GM23248 (cell line): ENCODE measurements at places on chromosomes 6 and 20. TPM values are rescaled to one million over a fixed set of nuclear protein-coding genes. Genes with fewer than 3 reads are reported as not detected.
A peak's percentile ranks its signal among the peaks of the same experiment; 100 is the strongest.

The GGTLC1 gene
- not detected in 2 replicates for polyA plus RNA-seq

The BPIFB4 gene
- not detected in 2 replicates for polyA plus RNA-seq

The MYLIP gene
- 1.7 and 2.0 TPM in 2 replicates for polyA plus RNA-seq

The THBD gene
- 5.9 and 7.4 TPM in 2 replicates for polyA plus RNA-seq

The ABHD16B gene
- not detected in 2 replicates for polyA plus RNA-seq

GRCh38 chr6:46024124-46024769, 8.6 kb upstream of the CLIC5 start:
- no peak for DNase-seq

- DNase-seq, result no peak
Measured at GRCh38 chr20:57548177-57549058, 12.5 kb upstream of the PCK1 start.

- DNase-seq, result peak; percentile 52
Measured at GRCh38 chr6:74603322-74604076, 602.4 kb downstream of the COL12A1 start.

DNA sequence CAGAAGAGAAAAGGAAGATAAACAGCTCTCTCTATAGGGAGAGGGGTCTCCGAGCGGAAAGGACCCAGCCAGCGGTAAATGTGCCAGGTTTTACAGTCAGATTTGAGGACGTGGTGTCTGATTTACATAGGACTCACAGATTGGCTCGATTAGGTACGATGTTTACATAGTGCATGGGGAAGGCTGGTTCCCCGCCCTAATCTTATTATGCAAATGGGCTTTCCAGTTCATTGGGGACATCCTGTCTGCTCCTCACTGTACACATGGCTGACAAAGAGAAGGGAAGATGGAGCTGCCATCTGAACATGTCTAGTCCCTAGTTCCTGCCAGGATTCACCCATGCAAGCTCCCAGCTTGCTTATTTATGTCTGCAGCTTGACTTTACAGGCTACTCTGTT, 119.9 kb downstream of the RNF144B start:
- no peak for DNase-seq

DNA sequence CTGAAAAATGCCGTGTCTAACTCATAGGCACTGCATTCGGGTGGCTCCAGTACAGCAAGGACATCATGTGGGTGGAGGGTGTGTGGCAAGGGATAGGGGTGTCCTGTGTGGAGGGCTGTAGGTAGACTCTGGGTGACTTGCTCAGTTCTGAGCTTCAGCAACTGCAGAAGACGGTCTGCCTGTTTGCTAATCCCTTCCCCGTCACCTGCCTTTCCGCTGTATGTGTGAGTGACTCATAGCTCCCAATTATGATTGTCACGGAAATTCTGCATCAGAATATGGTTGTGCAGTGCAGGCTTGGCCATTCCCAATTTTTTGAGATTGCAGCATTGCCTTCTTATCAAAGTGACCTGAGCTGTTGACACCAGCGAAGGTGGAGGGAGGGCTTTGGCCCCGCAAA, 174.3 kb downstream of the CDH4 start:
- no peak for DNase-seq

DNA sequence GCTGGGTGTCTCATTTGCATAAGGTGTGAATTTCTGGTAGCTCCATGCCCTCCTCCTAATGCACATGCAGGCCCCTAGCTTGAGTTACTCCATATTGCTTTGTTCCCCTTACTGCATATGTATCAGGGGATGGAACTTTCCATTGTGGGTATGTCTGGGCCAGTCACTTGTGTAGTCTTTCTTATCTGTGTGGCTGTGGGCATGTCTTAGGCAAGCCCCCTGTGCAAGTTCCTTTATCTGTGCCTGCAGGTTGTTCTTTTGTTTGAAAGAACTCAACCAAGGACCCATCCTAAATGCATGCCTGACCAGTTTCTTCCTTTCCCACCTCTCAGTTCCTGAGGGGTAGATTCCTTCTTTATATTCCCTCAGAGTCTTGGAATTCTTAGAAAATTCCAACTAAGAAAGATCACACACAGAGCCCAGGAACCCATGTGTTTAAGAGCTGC, 23.6 kb downstream of the MBOAT1 start:
- peak; percentile 19 for DNase-seq

- no peak for DNase-seq
Measured at GRCh38 chr6:40735121-40735520, 148.0 kb upstream of the LRFN2 start.

DNA sequence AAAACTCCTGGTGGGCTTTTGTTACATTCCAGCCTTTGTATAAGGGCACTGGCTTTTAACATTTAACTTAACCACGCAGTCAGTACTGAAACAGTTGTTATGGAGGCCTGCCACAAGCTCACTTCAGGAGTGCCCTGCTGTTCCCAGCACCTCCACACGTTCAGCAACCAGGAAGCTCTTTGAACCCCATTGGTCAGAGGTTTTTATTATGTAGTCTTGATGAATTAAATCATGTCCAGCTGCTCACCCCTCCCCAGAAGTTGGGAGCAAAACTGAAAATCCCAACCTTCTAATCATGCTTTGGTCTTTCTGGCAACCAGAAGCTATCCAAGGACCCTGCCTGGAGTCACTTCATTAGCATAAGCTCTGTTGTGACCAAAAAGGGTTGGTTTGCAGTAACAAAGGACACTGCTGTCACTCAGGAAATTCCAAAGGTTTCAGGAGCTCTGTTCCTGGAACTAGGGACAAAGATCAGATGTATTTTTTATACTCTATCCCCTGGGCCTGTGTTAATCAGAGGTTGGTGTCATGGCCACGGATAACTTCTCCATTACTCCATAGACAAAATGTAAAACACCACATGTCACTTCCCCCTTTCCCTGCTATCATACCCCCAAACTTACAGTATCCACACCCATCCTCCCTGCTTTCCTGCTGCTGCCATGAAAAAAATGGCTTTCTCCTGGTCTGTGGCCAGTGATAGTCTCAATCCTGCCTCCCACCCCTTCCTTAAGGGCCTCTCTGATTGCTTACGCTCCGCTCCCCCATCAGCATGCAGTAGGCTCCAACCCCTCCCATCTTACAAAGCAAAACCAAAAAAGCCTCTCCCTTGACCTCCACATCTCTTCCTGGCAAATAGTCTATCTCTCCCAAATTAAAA, 3.1 kb downstream of the ARMC12 start:
- DNase-seq, result no peak

DNA sequence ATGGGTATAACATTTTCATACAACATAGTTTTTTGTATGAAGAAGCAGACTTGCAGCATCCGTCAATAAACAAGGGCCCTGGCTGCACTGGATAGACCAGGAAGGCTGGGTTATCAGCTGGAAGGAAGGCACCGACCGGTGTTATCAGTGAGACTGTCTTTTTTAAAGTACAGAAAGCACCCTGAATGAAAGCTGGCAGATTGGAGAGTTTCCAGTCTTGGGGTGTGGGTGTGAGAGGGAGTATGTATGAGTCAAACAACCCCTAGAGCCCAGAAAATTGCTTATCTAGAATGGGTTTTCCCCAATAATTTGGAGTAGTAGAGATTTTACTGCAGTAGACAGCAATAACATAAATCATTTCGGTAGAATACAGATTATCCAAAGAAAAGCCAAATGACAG, 42.4 kb downstream of the TXLNB start:
- no peak for DNase-seq

DNA sequence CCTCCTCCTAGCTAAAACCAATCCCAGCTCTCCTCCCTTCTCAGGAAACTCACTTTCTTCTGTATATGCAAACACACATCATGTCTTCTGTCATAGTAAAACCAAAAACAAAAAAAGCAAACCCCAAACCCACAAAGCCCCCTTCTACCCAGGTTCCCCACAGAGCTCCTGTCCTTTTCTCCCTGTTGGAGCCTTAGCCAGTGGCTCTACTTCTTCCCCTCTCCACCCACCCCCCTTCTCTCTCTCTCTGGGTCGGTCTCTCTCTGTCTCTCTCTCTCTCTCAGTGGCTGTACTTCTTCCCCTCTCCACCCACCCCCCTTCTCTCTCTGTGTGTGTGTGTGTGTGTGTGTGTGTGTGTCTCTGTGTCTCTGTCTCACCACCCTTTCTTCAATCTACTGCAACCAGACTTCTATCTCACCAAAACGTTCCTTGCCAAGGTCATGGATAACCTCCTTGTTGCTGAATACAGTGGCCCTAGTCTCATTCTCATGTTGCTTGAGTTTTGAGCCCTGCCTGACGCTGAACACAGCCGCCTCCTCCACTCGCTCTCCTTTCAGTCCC, 8.7 kb upstream of the OSER1 start:
- DNase-seq, result no peak

- peak; percentile 83 for DNase-seq
Measured at GRCh38 chr20:34363465-34364222, 571 bp downstream of the ITCH start.

- DNase-seq, result no peak
Measured at GRCh38 chr6:88611721-88612120, 351.7 kb downstream of the RNGTT start.
